ENCODE measurements at places on chromosomes 7 and 10.

GRCh38 chr10:115417585-115418265 is 324.6 kb downstream of the ATRNL1 start:
- peak; percentile 2 for DNase-seq

DNA sequence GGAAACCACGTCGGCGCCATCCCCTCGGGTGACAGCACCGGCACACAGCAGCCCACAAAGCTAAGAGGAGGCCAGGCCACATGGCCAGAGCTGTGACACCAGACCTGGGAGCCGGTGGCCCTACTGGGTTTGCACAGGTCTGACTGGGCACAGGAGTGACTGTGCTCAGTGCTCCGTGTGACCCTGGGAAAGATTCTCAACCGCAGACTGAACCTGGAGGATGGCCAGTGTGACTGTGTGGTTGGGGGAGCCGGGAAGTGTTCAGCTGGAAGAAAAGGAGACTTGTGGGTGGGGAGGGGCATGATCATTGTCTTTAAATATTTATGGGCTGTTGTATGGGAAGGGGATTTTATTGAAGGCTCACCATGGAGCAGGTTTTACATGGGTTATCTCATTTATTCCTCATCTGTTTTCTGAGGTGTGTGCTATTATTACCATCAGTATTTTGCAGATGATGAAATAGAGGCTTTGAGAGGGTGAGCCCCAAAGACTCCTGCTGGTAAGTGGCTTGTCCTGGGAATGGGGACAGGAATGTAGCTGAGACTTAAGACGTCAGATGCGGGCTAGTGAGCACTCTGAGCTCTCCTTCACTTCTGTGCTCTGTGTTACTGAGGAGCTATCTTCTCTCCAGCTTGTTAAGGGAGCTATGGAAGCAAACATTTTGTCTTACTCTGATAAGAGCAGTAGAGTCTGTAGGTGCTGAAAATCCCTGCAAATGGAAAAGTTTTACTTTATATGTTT is 127.5 kb downstream of the TMEM178B start:
- DNase-seq = no peak

DNA sequence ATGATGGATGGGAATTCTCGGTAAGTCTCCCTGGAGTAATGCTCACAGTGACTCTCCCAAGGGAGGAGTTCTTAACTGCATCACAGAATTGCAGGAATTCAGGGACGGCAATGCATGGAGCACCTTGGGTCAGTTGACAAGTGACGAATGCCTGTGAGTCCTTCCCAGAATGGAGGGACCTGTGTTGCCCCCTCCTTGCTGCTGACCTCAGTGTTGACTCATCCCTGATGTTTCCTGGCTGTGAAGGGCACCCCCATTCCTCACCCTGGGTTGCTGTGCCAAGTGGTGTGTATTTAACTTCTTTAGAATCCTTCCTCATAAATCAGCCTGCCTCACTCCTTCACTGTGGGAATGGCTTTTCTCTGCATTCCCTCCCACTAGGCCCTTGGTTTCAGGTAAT is 98.9 kb downstream of the LRMDA start:
- no peak for DNase-seq

DNA sequence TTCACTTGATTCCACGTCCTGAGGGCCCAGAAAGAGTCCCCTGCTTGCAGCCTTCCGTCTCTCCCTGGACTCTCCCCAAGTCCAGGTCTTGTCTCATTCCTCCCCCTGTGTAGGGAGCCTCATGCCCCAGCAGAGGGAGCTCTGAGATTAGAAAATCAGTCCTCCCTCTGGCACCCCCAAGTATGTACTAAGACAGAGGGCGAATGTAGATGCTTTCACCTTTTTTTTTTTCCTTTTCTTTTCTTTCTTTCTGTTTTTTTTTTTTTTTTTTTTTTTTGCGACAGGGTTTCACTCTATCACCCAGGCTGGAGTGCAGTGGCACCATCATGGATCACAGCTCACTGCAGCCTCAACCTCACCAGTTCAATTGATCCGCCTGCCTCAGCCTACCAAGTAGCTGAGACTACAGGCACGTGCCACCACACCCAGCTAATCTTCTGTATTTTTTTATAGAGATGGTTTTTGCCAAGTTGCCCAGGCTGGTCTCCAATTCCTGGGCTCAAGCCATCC is 10.3 kb downstream of the SFXN3 start:
- peak; percentile 81 for DNase-seq

GRCh38 chr7:111517549-111517951 is 44.7 kb downstream of the IMMP2L start:
- DNase-seq = no peak

DNA sequence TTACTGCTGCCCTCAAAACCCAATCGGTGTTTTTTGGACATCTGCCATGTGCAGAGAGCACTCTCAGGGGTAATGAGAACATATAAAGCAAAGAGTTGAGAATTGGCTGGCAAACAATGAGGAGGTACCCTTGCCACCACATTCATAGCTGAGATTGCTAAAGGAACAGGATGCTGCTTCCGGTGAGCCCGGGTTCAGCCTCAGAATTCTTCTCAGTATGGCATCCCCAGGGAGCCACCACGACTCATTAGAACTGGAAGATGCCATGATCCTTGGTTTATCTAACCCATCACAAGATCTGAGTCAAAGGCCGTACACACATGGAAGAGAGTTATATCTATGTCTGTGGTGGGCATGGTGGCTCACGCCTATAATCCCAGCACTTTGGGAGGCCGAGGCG is 174.4 kb downstream of the ARID5B start:
- peak; percentile 69 for DNase-seq

DNA sequence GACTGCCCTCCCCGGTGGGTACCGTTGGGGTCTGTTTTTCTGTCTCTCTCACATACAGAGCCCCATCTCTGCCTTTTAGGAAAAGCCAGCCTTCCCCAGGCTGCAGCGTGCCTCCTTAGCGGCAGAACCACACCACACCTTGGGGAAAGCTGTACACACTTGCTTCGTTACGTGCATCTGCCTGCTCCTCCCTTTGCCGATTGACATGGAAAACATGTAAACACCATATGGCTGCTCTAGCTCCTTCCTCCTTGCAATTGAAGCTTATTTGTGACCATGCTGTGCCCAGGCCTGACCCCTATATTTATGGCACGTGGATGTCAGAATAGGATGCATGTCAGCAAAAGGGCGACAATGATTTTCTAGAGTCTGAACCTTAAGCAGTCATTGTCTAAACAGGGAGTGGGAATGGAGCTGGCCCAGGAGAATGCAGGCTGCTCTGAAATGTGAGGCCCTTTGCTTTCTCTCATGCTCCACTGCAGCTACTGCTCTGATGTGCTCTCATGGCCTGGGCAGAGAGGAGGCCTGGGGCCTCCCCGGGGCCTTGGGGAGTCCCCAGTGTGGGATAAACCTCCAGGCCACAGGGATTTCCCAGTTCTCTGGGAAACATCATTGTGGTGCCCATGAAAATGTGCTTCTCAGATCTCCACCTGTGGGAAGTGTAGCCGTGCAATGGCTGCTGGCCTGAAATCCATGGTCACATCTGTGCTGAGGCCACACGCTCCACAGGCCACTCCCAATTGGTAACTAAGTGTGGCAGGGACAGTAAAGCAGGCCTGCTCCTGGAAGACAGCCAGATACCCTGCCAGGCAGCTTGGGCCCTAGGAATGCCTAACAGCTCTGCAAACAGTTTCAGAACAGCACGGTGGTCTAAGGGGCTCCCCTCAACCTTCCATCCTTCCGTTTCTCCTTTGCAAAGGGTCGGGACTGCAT is 18.6 kb downstream of the PDE6C start:
- no peak for DNase-seq

- no peak for DNase-seq
Measured at GRCh38 chr7:3589752-3590151, 288.7 kb downstream of the SDK1 start.

DNA sequence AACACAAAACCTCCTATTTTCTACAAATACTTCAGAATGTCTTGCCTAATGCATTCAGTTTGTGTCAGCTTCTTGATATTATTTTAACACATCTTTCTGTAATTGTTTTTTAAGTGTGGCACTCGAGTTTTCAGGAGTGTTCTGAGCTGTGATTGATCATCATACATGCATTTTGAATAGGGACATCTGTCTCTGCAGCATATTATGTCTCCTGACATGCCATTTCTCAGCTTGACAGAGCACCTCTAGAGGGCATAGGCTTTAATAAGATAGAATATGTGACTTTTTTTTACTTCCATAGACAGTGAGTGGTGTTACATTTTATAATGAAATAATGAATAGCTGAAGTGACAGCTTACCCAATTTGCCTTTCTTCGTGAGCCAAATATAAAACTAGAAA is 219.2 kb upstream of the HDAC9 start:
- no peak for DNase-seq

- no peak for DNase-seq
Measured at GRCh38 chr10:95423164-95424005, 132.6 kb upstream of the PDLIM1 start.

DNA sequence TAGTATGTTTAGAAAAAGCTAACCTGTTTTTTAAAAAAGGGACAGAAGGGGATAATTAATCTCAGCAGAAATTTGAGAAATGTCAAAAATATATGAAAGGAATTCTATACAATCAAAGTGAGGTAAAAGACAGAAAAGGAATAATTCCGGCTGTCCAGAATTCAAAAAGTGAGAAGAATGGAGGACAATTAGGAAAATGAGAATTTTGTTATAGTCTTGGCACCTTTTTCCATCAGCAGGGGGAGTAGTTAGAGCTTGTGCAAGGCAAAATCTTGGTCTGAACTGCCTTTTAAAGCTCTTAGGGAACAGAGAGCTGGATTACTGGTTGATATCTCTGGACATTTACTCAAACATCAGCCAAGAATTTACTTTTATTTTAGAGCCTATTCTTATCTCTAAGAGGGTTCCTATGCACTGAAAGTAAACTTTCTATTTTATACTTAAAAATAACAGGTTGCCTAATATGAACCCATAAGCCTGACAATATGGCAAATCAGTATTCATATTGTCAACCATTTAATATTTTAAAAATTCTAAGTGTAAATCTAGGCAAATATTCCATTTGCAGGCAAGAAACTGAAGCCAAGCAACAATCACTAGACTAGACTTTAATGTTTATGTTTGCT is 185.6 kb downstream of the ANK3 start:
- DNase-seq = no peak

GRCh38 chr10:114525368-114525949 is 121.2 kb upstream of the AFAP1L2 start:
- DNase-seq = no peak

GRCh38 chr7:36312064-36312914 is 77.4 kb upstream of the ANLN start:
- DNase-seq = no peak

- DNase-seq = no peak
Measured at GRCh38 chr7:148011753-148012152, 578.8 kb upstream of the C7orf33 start.

- DNase-seq = no peak
Measured at GRCh38 chr10:122498521-122498920, 37.2 kb downstream of the HTRA1 start.

GRCh38 chr10:127738512-127739424 is 1.8 kb downstream of the FOXI2 start:
- no peak for DNase-seq

GRCh38 chr10:71040343-71040742 is 152.0 kb upstream of the PCBD1 start:
- peak; percentile 19 for DNase-seq

GRCh38 chr7:29920491-29920890 is 69.1 kb downstream of the SCRN1 start:
- no peak for DNase-seq

GRCh38 chr10:80760914-80761371 is 223.2 kb downstream of the SH2D4B start:
- no peak for DNase-seq

DNA sequence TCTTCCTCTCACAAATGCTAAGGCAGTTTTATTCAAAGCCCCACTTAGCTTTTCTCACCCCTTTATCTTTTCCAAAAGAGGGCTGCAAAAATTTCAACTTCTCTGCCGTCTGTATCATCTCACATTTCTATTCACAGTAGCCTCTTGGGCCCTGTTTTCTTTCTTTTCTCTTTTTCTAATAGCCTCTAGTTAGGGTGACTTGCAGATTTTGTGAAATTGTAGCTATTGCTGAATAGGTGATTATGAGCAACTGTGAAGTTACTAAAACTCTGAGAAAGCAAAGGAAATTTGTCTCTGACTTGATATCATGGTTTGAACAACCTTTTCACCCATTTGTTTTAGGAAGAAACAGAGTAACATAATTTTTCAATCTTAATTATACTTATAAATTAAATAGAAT is 29.2 kb downstream of the EXOC4 start:
- no peak for DNase-seq

GRCh38 chr7:116216956-116217571 is 6.7 kb downstream of the TES start:
- no peak for DNase-seq

GRCh38 chr10:24374134-24374915 is 165.4 kb downstream of the KIAA1217 start:
- no peak for DNase-seq

DNA sequence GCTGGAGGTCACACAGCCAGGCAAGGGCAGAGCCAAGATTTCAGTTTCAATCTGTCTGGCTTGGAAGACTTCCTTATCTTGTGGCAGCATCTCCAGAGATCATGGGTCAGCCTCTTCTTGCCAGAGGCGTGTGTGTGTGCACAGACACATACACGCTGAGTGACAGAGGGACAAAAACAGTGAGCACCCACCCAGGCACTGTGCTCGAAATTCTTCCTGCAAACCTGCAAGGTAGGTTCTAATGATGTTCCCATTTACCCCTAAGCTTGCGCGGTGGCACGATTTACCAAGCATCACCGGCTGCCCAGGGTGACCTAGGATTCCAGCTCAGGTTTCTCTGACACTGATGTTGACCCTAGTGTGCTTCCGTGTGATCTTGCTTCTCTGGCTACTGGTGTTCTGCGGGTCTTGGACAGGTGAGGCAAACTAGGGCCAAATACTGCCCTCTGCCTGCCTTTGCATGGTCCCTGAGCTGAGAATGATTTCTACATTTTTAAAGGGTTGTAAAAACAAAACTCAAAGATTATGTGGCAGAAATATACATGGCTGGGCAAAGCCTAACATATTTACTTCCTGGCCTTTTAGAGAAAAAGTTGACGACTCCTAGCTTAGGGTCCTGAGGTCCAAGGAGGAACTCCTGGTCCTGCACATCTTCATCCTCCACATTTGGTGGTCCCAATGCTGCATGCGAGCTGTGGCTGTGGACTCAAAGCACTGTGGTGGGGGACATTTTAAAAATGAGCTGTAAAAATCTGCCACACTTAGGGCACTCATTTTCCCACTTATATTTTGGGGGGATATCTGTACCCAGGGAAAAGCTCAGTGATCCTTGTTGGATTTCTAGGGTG is 268.5 kb downstream of the RPS24 start:
- DNase-seq = no peak

Data from NCI-H1436 (cell line).